Smooth muscle cell of the brain vasculature (primary cell): ENCODE measurements at places on chromosomes 3 and 15.

GRCh38 chr3:39291903-39292329 is 12.1 kb upstream of the CX3CR1 start:
- DNase-seq, result no peak

DNA sequence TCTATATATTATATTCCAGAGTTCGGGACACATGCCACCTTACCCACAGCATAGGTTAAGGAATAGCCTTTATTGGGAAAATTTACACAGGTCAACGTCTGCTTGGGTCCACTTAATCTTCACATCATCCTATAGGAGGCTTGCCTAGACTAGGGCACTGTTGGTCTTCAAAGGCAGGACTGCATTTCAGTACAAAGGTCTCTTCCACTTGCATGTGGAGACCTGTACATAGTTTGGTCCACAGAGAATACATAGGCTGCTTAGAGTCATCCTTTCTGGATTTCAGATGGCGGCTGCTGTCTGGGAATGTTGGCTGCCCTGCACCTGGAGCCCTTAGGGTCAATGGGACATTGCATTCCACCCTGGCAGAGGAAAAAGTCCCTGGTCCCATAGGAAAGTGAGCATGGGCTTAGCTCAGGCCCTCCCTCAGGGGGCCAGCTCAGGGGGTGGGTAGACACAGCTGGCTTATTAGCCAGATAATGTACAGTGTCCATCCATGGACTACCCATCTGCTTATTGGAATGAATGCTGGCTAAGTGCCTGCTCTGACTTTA is 75.3 kb upstream of the TGFBR2 start:
- no peak for DNase-seq

DNA sequence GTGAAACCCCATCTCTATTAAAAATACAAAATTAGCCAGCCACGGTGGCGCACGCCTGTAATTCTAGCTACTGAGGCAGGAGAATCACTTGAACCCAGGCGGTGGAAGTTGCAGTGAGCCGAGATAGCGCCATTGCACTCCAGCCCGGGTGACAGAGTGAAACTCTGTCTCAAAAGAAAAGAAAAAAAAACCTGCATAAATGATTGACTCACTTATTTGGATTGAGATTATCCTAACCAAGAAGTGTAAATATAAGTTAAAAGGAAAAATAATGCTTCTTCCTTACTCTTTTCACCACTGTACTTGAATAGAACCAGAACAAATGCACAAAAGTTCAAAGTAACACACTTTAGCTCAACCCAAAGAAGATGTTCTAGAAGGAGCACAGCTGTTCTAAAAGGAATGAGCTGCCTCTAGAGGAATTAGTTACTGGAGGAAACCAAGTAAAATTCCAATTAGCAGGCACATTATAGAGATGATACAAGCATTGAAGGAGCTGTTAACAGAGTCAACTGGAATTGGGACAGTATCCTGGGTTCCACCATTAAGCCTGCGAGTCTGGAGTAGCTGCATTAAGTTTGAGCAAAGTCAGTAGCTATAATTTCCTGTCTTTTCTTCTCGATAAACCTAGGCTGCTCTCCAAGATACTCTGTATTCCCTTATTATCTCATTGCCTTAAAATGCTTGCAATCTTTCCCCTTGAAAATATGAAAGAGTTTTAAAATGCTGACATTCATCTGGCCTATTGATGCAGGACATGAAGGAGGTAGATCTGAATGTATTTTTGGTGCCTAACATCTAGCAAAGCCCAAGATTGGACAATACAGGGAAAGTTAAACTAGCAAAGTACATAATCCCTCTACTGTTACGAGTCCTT is 9.5 kb downstream of the MTHFS start:
- DNase-seq, result no peak

- DNase-seq, result no peak
These were observed 270.6 kb downstream of the CLSTN2 start for GRCh38 chr3:140205598-140205997.

GRCh38 chr15:90142216-90143165 is 40.2 kb upstream of the IDH2 start:
- no peak for DNase-seq

- no peak for DNase-seq
These were observed 5.7 kb downstream of the STIMATE start for GRCh38 chr3:52891615-52892081.

GRCh38 chr3:19931767-19932188 is 2.2 kb downstream of the EFHB start:
- DNase-seq, result no peak

DNA sequence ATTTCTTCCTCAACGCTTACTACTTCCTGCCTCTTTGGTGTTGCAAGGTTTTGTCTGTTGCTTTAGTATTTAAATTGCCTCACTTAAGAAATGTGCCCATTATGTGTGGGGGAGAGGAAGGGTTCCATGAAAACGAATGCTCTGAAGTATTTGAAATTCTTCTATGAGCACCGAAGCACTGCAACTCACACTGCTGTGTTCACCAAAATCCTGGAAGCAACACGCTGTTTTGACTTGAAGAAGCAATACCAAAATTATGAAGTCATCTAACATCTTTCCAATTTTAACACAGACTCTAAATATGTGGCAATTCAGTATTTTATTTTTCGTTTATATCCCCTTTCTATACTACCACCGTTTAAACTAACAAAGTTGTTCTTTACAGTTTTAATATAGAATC is 101.5 kb downstream of the RBMS3 start:
- no peak for DNase-seq

GRCh38 chr15:52709187-52709981 is 30.2 kb upstream of the ATOSA start:
- DNase-seq, result no peak

DNA sequence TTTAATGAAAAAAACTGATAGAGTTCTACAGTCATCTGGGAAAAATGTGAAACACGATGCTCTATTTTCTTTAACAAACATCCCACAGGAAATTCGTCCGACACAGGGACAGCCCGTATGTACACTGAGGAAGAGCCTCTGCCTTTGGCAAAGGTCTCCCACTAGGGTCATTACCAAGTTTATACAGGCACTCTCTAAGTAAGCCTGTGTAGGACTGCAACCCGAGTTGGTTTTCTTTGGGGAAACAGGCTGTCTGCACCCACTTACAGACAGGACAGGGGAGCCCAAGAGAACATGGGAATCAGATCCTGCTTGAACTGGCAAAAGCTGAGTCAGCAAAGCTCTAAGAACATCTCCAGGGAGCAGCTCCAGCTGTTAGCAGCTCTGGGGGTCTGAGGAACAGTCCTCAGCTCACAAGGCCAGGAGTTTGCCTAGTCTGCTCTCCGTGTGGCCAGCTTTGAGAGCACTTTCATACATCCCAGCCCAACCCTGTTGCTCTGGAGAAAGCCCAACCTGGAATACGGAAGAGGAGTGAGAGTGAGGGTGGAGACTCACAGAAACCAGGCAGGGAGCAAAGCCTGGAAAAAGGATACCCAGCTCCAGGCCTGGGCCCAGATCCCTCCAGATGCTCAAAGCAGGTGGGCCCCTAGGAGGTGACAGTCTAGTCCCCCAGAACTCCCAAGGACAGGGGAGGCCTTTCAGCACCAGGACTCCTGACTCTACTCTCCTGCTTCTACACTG is 1.9 kb downstream of the TBC1D2B start:
- peak; percentile 82 for DNase-seq

DNA sequence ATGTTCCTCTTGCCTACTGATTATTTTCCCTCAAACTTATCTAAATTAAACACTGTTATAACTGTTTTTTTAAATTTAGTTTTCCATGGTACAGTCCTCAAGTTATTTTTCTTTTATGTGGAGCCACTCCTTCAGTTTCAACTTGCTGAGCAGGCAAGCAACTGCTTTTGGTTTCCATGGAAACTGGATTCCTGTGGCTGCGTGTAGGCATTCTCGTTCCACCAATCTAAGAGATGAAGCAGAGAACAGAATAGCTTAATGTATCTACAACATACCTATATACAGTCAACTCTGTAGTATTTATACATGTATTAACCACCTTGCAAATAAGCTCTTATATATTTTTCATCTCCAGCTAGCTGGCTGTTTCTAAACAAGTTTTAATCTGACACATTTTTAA is 25.8 kb upstream of the ANXA2 start:
- peak; percentile 62 for DNase-seq

DNA sequence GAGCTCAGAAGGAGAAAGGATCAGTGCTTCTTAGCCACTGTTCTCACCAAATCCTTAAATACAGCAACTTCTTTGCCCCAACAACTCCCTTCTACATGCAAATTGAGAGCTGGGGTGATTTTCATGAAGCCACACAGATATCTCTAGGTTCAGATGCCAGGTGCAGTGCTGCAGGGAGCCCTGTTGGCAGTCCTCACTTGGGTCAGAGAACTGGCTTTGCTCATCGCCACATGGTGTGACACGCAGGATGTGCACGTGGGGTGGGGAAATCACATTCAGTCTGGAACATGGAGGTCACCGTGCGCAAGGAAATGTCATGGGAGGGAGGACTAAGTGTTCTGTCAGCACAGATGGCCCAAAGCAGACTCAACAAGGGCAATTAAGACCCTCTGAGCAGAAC is 103.8 kb downstream of the WDR76 start:
- DNase-seq, result no peak

GRCh38 chr3:122014741-122015140 is 7.3 kb downstream of the ILDR1 start:
- no peak for DNase-seq

- no peak for DNase-seq
These were observed 3.1 kb downstream of the KIF7 start for GRCh38 chr15:89652131-89652530.

DNA sequence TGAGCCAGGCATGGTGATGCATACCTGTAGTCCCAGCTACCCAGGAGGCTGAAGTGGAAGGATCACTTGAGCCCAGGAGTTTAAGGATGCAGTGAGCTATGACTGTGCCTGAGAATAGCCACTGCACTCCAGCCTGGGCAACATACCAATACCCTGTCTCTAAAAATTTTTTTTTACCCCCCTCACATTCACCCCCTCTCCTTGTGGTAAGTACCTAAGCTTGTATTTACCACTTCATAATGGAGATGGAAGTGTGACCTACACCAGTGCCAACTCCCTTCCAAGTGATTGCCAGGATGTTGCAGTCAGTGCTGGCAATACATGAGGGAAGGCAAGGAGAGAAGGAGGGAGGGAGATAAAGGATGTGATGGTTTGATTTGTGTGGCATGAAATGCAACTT is 84.2 kb downstream of the LRRC28 start:
- DNase-seq, result no peak

GRCh38 chr3:31358473-31359070 is 174.2 kb upstream of the STT3B start:
- DNase-seq, result no peak

DNA sequence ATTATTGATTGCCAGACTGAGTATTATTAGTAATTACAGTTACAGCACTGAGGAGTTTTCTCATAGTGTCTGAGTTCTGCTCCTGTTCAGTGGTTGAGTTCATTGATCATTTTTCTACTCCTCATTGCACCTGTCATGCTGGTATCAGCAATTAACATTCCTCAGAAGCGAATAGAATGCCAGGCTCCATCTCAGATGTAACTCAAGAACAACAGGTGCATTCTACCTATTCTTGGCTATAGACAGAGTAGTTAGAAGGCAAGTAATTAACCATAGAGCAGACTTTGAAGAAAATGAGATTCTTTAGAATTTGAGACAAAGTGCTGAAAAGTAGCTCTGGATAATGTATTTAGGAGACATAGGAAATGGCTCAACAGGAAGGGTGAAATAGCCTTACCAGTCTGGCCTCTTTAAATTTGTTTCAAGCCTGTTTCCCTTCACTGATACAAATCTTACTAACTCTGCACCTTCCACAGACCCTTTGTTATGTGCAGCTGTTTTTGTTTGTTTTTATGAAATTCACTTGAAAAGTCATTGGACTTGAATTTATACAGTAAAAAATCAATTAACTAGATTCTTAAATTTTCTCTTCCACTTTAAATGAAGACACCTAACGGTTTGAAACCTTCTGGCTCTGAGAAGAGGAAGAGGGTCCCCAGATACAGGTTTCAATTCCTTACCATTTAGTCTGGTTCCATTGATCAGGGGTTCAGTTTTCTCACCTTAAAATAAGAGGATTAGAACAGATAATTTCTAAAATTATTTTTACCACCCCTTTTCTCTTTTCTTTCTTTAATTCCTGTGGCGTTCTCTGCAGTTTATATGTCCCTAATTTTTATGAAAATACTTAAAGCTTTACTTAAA is 109.6 kb downstream of the FNDC3B start:
- no peak for DNase-seq

DNA sequence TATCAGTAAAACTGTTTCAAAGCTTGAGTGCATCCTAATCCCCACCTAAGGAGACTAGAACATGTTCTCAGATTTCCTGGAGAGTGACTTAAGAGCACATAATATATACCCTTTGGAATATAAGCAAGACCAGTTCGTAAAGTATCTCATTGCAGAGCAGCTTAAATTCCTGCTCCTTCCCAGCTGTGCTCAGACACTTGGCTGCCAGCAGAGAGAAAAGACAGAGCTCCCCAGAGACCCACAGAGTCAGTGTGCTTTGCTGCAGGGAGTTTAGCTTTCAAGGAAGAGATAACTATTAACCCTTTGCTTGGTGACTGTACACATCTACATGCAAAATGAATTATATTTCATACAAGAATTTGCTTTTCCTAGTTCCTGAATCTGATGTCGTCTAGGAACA is 338.1 kb upstream of the ARHGEF26 start:
- peak; percentile 2 for DNase-seq

DNA sequence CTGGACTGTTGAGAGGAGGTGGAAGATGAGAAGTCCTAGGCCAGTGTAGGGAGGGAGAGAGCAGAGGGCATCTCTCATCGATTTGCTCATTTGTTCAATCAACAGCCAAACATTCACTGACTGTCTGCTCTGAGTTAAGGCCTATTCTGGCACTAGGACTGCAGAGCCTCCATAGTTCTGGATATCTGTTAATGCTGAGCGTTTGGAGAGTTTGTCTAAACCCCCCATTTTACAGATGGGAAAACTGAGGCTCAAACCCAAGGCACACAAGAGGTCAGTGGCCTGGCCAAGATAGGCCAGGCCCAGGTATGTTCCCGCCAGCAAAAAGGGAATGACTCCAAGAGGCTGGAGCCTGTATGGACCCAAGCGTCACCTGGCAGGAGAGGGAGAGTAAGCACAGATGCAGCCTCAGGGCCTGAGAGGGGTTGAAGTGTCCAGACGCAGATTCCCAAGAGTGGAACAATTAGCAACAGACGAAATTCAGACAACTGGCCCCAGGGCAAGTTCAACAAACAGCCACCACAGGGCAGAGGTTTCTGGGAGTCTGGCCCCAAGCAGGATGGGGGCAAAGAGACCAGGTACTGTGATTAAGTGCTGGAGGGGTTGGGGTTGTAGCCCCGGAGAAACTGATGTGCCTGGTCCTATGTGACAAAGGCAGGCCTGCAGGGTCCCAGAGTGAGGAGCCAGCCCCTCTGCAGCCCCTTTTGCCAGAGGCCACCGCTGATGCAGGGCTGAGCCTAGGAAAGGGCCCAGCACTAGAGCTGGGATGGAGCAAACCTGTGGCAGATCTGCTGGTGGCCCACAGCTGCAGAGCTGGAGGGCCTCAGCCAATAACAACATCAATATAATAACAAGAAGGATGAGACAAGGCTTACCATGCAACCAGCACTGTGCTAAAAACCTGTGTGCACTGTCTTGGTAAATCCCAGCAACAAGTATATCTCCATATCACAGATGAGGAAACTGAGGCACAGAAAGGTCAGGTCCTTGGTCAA is 245.1 kb upstream of the TLE3 start:
- DNase-seq, result no peak
